Tibial nerve (tissue), 4 donors: ENCODE measurements at places on chromosomes 5 and 9. TPM values are rescaled to one million over a fixed set of nuclear protein-coding genes. Genes with fewer than 3 reads are reported as not detected.

ORM2 gene
- total RNA-seq: not detected

DNA sequence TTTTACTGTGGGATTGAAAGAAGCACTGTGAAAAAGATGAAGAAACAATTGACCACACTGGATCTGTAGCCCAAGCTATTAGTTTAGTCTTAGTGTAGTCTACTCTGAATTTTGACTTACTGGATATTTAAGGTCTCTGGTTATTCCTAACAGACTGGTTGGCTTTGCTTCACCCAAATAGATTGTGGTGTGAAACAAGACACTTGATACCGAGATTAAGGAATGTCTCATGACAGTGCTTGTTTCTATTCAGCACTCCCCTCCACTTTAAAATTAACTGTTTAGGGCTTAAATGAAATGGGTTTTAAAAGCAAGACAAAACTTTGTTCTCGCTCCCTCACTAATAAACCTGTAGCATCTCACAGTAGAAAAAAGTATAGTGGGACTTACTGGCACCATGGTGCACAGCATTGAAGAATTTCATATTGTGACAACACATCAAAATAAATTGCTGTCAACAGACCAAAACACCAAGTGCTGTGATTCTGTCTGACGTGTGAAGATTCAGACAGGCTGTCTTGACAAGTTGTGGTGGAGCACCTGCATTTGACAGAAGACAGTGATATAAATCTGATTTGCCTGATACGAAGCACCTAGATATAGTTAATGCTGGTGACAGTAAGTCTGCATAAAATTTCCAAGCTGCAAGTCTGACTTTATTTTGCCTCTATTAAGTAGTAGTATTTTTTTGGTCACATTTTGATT, 73.1 kb downstream of the PBX3 start:
- no peaks in the 10 kb centered on the region for H3K27me3 ChIP-seq
- no peaks in the 10 kb centered on the region for H3K36me3 ChIP-seq
- DNase-seq: no peak
- no peaks in the 10 kb centered on the region for H3K4me1 ChIP-seq

GRCh38 chr5:170681013-170681433, 102.5 kb upstream of the GABRP start:
- no peaks in the 10 kb centered on the region for H3K4me1 ChIP-seq
- no peak overlapping the region for H3K27ac ChIP-seq
- no peaks in the 10 kb centered on the region for H3K36me3 ChIP-seq
- H3K4me3 ChIP-seq: no peak overlapping the region
- no peak for DNase-seq

GRCh38 chr9:33162721-33163311, 4.3 kb downstream of the B4GALT1 start:
- peak; percentile 80 for DNase-seq
- H3K27ac ChIP-seq: peak overlapping the region; percentile 97
- H3K36me3 ChIP-seq: no peaks in the 10 kb centered on the region
- no peaks in the 10 kb centered on the region for H3K27me3 ChIP-seq
- no peak overlapping the region for H3K4me3 ChIP-seq

DNA sequence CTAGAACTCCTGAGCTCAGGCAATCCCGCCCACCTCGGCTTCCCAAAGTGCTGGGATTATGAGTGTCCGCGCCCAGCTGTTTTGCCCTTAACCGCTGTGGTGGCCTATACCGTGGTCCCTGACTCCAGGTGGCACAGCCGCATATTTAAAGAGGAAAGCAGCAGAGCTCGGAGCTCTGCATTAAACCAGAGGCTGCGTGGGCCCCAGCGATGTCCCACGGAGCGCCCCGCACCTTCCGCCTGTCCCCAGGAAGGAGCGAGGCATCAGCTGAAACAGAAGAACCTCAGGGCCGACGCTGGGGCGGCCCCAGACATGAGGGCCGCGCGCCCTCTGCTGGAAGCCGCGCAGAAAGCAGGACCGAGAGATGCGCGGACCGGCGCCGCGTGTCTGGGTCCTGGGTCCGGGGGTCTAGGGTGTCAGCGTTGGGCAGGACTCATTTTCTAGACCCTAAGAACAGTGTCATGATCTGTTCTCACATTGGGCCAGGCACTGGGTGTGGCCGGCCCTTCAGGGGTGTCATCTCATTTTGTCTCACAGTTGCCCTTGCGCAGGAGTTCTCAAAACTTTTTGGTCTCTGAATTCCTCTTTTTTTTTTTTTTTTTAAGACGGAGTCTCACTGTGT, 37.7 kb downstream of the LAMC3 start:
- no peak overlapping the region for H3K4me3 ChIP-seq
- H3K4me1 ChIP-seq: no peaks in the 10 kb centered on the region
- peak; percentile 40 for DNase-seq
- H3K36me3 ChIP-seq: no peaks in the 10 kb centered on the region

DNA sequence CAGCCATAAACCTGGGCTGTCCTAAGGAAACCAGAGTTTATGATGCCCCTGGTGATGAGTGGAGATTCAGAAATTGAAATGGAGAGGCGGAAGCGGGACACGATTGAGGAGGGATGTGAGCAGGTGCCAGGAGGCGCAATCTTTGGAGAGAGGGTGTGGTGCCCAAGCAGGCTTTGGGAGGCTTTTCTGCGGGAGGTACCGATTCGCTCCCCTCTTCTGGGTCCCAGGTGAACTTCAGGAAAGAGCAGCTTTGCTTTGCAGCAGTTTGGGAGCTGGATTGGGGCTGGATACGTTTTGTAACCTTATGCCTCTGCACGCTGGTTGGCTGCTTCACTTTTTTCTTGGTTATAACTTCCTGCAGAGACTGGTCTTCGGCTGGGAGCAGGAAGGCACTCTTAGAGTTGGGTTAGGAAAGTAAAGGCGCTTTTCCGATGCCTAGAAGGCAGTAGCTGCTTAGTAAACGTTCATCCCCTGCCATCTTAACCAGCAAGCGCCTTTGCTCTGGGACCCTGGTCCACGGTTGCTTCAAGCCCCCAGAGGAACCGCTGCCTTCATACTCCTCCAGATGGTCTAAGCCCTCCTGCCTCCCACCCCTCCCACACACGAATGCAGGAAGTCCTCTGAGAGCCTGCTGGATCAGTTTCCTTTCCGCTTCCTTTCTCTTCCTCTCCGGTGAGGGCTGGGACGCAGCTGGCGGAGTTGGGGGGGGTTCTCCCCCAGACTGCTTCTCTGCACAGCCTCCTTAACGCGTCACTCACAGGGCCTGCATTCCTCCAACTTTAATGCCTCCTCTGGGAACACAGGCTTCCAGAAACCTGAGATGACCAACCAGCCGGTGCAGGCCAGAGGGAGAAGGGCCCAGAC, 15.2 kb upstream of the NEK6 start:
- peak overlapping the region; percentile 9 for H3K27ac ChIP-seq
- DNase-seq: no peak
- H3K4me3 ChIP-seq: no peak overlapping the region
- H3K27me3 ChIP-seq: no peaks in the 10 kb centered on the region

DNA sequence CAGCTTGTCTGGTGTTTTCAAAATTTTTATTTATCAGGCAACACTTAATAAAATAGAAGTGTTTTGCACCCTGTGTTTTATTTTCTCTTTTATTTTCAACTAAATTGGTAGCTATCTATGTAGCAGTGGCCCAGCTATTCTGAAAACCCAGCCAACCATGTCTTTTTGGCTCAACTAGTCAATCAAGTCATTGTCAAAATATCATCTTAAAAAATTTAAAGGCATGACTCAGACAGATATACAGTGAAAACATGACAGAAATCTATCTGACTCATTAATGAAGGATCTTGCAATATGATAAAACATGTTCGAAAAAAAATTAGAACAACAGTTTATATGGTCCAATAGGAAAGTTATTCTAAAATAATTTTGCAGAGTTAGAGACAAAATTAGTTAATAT, 75.1 kb downstream of the HSD17B4 start:
- H3K27ac ChIP-seq: no peak overlapping the region
- H3K36me3 ChIP-seq: no peaks in the 10 kb centered on the region
- H3K4me1 ChIP-seq: no peaks in the 10 kb centered on the region
- DNase-seq: no peak

GRCh38 chr5:58469896-58470295, 10.0 kb upstream of the PLK2 start:
- no peaks in the 10 kb centered on the region for H3K27me3 ChIP-seq
- DNase-seq: no peak
- no peak overlapping the region for H3K27ac ChIP-seq
- no peaks in the 10 kb centered on the region for H3K4me1 ChIP-seq

- H3K4me1 ChIP-seq: no peaks in the 10 kb centered on the region
- H3K27me3 ChIP-seq: no peaks in the 10 kb centered on the region
- H3K4me3 ChIP-seq: no peak overlapping the region
Observed at GRCh38 chr5:78504704-78505677, 143.6 kb downstream of the LHFPL2 start.

DNA sequence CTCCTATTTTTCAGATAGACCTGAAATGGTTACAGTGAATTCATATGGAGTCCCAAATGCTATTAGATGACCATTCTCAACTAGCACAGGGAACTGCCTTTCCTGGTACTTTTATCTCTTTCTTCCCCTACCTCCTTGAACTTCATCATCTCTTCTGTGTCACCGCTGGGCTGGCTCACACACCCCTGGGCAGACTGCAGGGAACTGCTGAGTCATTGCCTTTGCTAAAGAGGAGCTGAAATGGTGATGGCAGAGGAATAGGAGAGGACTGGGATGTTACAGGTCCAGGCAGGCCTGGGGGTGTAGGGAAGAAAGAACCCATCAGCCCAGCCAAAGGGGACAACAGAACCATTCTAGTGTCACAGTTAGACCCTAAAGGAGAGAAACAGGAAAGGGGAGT, 322.3 kb downstream of the ASTN2 start:
- H3K4me3 ChIP-seq: no peak overlapping the region
- H3K36me3 ChIP-seq: no peaks in the 10 kb centered on the region
- DNase-seq: no peak
- no peak overlapping the region for H3K27ac ChIP-seq

- no peak overlapping the region for H3K4me3 ChIP-seq
- no peak for DNase-seq
- peaks cover 6% of the 10 kb centered on the region for H3K4me1 ChIP-seq
Observed at GRCh38 chr9:137757613-137758029, 120.0 kb upstream of the CACNA1B start.

TBCA gene
- 117 TPM for total RNA-seq

DNA sequence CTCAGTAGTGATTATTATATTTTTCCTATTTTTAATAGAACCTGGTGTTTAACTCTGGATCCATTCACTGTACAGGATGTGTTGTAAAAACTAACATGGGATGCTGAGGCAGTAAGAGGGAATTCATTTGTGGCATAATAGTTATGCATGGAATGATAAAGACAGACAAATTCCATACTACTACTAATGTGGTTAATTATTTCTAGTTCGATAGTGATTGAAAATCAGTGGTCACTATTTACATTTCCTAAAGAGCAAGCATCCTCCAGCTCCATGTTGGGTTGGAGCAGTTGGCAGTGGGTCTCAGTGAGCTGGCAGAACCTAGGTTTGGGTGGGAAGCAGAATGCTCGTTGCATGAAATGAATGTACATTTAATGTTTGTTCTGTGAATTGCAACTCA, 122.6 kb downstream of the SAXO1 start:
- no peaks in the 10 kb centered on the region for H3K27me3 ChIP-seq
- no peaks in the 10 kb centered on the region for H3K4me1 ChIP-seq
